ENCODE measurements at places on chromosomes 4 and X.

- no peak for DNase-seq
Observed at GRCh38 chr4:79907001-79907400, 166.0 kb downstream of the ANTXR2 start.

DNA sequence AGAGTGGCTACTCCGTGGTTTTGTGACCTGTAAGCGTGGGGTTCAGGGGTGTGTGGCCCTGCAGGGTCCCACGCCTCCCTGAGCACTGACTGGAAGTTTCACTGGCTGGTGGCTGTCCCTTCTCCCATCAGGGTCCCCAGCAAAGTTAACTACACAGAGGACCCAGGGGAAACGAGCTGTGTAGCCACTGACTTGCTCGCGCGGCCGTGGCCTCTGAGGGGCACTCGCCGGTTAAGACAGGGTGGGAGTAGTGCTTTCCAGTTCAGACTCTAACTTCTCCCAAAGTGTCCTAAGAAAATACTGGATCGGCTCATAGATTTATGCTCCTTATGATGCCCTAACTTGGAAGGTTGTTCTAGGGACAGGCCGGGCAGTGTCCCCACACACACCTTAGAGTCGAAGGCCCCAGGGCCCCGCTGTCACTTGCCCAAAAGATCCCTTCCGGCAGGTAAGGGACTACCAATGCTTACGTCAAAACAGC, 28.2 kb downstream of the NELFA start:
- DNase-seq = no peak

DNA sequence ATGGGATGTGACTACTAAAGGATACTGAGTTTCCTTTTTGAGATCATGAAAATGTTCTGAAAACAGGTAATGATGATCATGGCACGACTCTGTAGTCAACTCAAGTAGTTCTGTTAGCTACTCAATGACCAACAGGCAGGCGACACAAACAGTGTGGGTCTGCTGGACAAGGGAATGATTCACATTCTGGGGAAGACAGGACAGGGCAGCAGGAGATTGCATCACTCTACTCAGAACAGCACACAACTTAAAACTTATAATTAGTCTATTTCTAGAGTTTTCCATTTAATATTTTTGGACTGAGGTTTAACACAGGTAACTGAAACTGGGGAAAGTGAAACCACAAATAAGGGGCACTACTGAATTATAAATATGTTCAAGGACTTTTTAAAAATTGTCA, 365.2 kb downstream of the PRDM5 start:
- no peak for DNase-seq

DNA sequence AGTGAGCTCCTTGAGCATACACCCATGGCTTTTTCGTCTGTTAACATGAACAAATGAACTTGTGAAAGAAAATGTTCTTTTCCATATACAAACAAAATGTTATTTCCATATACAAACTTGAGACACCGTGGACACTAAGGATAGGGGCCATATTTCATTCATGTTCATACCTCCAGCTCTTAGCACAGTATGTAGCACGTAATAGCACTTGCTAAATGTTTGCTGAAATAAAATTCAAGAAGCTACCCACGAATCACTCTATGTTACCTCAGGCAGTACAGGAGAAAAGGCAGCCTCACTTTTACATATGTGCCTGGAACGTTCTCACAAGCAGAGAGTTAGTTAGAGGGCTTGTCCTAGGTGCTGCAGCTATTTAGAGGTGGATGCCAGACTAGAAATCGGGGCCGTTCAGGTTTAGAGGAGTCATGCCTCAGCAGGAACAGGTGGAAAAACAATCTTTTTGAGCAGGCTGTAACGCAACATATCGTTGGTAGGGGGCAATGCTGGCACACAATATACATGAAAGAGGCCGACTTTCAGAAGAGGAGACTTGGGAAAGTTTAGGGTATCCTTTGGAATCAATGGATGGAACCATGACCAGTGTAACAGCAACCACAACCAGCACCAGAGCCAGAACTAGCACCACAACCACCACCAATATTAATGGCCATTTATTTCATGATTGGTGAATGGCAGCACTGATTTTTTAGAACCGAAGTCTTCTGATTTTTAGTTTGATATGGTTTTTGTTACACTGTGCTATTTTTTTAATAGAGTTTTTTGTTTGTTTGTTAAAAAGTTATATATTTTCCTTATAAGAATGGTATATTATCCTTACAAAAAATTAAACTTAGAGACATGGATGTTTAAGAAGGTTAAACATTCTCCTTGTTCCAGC, 14.8 kb upstream of the PAQR3 start:
- no peak for DNase-seq

GRCh38 chr4:176436293-176436973, 116.7 kb downstream of the SPCS3 start:
- DNase-seq = no peak

DNA sequence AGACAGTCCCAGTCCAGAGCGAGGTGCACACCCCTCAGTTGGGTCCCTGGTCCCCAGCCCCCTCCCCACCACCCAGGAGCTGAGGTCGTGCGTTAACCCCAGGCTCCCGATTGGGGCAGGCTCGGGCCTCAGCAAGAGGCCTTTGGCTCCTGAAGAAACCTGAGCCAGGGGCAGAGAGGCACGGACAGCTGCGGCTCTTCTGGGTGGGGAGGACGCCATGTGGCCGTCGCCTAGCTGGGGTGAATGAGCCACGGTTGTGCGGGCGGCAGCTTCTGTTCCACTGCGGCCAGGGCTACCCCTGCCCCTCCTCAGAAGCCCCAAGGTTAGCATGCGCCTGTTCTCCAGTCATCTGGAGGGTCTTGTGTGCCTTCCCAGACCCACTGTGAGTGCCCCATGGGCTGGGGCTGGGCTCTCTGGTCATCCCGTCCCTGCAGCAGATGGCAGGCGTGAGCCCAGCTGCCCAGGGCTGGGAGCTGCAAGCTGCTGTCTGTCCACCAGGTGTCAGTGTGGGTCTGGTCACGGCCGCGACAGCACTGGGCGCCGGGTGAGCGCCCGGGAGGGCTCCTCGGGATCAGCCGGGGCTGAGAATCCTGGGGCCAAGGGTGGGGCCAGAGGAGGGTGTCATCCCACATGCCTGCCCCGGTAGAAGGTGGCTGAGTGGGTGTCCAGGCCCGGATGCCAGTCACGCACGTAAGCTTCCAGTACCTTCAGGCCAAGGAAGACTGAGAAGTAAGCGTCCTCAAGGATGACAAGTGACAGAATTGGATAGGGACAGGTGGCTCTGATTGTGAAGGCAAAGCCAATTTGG, 21.9 kb downstream of the ATP2B3 start:
- DNase-seq = peak; percentile 81

- DNase-seq = no peak
Observed at GRCh38 chrX:53882331-53882730, 161.9 kb downstream of the PHF8 start.

- DNase-seq = no peak
Observed at GRCh38 chr4:89123451-89123851, 12.1 kb downstream of the TIGD2 start.

- no peak for DNase-seq
Observed at GRCh38 chr4:40190019-40190418, 6.8 kb upstream of the RHOH start.

GRCh38 chr4:27018076-27018475, 157.4 kb downstream of the STIM2 start:
- DNase-seq = no peak

DNA sequence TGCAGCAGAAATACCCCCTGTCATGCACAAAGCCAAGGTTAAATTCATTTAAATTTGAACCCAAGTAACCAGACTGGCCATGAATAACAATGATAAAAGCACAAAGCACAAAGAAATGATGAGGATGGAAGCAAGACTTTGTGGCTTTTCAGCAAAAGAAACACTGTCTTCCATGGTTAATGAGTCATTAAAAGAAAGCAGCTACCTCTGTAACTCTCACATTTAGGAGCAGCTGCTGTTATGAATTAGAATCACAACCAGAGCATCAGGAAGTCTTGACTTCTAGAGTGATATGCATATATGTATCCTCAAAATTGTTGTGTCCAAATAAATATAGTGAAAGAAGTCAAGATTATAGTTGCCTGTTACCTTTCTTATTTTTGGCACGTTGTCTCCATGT, 70.7 kb upstream of the RPS6KA6 start:
- DNase-seq = no peak

DNA sequence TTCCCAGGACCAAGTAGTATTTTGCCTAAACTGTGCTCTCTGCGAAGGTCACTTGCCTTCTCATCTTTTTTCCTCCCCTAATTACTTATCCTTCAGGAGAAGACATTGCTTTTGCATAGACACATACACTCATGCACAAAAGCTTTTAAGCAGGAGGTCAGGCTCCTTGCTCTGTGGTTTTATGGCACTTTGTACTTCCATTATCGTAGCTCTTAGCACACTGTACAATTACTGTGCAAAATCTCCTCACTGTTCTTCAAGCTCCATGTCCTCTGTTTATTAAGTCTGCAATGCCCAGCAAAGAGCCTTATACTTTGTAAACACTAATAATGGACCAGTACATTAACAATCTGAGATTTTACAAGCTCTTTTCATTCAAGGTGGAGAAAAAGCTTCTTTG, 188.4 kb upstream of the GNPDA2 start:
- DNase-seq = no peak

- no peak for DNase-seq
Observed at GRCh38 chrX:39903343-39903742, 194.4 kb downstream of the BCOR start.

DNA sequence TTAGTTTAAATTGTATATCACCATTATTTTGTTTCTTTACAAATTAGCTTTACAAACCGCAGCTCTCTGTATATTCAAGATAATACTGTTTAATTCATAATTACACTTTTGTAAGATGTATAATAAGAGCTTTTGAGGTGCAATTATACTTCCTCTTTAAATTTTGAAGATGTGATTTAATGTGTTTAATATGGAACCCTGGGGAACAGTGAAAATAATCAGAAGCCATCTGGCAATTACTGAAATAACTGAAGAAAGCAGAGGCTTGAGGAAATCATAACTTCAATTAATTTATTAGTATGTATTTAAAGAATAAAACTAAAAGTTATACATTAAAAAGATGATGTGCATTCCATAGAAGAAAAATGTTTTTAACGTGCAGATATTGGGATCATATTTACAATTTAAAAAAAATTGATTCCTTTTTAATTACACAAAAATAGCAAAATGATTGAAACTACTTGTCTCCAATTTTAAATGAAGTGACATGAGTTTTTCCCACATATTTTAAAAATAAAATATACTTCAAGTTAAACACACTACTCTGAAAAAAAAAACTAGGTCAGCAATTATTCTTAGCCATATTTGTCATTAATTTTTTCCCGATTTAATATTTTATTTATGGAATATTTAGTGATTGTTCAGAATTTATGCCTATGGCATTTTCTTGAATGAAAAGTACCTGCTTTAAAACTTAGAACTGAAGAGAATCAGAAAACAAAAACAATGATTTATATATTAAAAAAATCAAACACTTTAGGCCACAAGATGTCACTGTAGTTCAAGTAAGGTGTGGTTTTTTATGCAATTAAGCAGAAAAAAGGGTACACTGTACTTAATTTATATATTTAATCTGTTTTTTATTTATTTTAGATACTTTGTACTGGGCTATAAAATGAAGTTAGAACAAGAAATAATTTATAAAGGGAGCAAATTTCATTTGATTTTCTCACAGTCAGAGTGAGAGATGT, 942.7 kb upstream of the NDST4 start:
- no peak for DNase-seq

DNA sequence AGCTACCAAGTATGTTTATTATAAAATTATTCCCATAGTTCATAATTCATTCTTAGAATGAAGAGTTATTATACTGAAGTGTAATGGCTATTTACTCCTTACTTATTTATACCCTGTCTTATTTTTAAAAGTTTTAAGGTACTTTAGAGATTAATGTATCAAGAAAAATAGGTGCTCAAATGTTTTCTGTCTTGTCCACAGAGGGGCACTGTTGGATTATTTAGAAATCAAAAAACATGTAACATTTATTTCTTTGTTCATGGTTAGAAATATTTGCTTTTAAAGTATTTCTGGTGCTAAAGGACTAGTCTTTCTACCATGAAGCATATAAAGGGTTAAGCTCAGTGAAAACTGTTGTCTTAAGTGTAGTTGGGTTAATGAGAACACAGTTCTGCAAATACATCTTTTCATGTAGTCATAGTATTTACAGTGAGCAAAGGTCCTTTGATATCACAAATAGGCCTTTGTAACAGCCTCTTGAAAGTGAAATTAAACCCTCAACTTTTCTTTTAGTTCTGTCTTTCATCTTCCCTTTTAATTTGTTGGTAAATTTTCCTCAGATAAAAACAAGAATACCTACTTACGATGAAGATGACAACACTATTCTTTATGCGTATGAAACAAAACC, 7.7 kb downstream of the SCML1 start:
- DNase-seq = no peak

GRCh38 chrX:63746715-63747114, 38.3 kb downstream of the ARHGEF9 start:
- no peak for DNase-seq

DNA sequence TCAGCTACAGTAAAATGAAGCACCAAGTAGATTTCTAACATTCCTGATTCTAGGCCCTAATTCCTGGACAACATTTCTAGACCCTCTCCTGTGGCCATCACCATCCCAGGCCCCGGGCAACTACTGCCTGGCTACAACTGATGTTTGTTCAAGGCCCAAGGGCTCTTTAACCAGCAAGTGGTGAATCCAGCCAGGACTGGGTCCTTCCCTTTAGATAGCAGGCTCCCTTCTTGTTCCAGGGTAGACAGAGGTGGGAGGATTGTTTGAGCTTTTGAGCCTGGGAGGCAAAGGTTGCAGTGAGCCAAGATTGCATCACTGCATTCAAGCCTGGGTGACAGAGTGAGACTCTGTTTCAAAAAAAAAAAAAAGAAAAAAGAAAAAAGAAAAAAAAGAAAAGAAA, 12.7 kb upstream of the AADAT start:
- DNase-seq = no peak

DNA sequence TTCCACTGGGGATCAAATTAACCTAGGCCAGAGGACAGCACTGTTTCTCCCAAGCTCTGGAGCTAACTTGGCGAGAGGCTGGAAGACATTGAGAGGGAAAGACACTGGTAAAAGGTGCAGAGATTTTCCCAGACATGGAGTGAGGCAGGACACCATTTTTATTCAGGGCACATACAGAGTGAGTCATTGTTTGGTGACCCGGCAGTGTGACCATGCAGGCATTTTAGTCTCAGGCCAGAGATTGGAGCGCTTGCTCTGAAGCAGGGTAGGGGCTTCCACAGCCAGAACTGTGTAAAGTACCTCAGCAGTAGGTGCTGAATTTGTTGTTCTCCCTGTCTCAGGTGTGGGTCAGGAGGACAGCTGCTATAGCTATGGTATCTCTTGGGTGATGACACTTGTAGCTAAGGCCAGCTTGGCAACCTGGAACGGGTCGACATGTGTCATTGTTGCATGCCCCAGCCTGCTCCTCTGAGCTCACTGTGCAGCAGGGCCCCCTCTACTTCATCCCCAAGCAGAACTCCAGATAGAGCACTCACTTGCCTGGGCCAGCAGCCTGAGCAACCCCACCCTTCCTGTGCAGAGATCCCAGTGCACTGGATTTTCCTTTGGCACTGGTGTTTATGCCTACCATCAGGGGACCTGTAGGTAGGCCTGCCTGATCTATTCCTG, 79.8 kb upstream of the ATP8A1 start:
- DNase-seq = no peak

- DNase-seq = no peak
Observed at GRCh38 chrX:48584698-48585097, 10.4 kb downstream of the RBM3 start.

Data from sigmoid colon (tissue), 7 donors.